ENCODE measurements at places on chromosomes 13 and 19. TPM values are rescaled to one million over a fixed set of nuclear protein-coding genes. Genes with fewer than 3 reads are reported as not detected.
A peak's percentile ranks its signal among the peaks of the same experiment; 100 is the strongest.

- no peak for DNase-seq
Observed at GRCh38 chr13:41955605-41956004, 5.3 kb downstream of the VWA8 start.

- DNase-seq: no peak
Observed at GRCh38 chr13:28984825-28985224, 164.7 kb downstream of the MTUS2 start.

- peak; percentile 33 for DNase-seq
Observed at GRCh38 chr13:96338030-96338429, 248.1 kb downstream of the HS6ST3 start.

DNA sequence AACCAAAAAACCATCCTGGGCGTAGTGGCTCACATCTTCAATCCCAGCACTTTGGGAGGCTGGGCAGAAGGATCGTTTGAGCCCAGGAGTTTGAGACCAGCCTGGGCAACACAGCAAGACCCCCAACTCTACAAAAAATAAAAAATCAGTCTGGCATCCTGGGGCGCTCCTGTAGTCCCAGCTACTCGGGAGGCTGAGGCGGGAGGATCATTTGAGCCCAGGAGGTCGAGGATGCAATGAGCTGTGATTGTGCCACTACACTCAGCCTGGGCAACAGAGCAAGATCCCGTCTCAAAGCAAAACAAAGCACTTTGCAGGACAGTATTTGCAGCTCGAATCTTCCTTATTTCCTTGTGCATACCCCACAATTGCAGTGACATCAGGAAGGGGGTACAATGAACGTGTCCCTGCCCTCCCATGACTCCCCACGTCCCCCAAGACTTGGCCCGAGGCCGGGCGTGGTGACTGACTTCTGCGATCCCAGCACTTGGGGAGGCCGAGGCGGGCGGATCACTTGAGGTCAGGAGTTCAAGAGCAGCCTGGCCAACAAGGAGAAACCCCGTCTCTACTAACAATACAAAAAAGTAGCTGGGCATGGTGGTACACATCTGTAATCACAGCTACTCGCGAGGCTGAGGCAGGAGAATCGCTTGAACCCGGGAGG is 870 bp downstream of the NDUFB7 start:
- no peak for DNase-seq

DNA sequence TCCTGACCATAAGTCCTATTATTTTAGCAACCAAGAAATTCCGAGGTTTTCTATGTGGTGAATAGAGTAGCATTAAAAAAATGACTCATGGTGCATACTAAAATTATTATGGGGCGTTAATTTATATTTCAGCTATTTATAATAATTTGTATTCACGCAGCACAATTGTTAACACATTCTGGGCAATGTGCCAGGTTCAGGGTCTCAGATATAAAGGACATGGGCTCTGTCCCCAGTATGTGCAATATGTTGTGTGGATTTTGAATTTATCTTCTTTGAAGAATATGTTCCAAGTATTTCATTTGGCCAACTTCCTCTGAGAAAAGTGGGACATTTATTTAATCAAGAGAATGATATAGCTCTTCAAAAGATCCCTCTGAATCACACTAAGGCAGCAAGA is 1434.7 kb upstream of the PRR20A start:
- no peak for DNase-seq

- DNase-seq: no peak
Observed at GRCh38 chr13:23580684-23581060, 10.5 kb downstream of the TNFRSF19 start.

GRCh38 chr13:113302986-113303385 is 5.9 kb downstream of the LAMP1 start:
- DNase-seq: no peak

GRCh38 chr19:15466851-15467733 is 2.7 kb upstream of the RASAL3 start:
- DNase-seq: peak; percentile 87

GRCh38 chr13:79427265-79427664 is 21.2 kb upstream of the RBM26 start:
- no peak for DNase-seq

GRCh38 chr13:113748101-113748861 is 10.7 kb upstream of the TMEM255B start:
- DNase-seq: no peak

DNA sequence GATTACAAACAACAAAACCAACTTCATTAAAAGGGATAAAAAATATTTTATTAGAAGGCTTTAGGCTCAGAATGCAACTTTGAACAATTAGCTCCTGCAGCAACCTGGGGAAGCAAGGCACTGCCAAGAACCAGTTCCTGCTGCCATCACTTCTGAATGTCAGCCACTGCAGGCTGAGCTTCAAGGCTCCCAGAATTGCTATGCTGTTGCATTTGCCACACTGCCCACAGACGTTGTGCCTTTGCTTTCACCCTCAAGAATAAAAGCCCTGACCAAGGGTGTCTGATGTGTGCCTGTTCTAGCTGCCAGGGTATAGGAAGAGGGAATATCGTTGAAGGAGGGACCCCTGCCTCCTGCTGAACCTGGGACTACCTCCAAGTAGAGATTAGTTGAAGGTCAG is 238.4 kb downstream of the ITGBL1 start:
- DNase-seq: no peak

DNA sequence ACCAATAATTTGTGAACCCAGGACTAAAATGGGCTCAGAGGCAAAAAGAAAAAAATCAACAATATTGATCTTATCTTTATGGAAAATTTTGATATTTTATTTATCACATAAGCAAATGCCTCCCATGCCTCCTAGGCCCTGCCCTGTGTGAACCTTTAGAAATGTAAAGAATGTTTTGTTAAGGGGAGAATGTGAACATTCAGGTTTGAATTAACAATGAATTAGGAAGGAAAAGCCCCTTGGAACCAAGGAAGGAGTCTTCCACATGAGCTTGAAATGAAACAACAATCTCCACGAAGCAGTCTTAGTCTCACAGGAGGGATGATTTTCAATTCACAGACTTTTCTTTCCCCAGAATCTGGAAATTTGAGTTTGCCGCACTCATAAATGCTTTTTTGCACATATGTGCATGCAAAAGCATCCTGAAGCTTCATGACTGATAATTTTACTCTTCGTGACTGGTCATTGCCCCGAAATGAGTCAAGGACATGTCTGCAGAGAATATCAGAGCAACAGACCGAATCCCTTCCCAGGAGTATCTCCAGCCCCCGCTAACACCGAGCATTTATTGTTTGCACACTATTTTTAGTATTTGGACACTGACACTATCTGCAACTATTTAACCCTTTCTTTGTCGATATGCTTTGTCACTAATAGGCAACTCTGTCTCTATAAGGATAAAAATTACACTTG is 135.2 kb downstream of the DCT start:
- no peak for DNase-seq

GRCh38 chr19:8665468-8666213 is 33.0 kb downstream of the ACTL9 start:
- no peak for DNase-seq

DNA sequence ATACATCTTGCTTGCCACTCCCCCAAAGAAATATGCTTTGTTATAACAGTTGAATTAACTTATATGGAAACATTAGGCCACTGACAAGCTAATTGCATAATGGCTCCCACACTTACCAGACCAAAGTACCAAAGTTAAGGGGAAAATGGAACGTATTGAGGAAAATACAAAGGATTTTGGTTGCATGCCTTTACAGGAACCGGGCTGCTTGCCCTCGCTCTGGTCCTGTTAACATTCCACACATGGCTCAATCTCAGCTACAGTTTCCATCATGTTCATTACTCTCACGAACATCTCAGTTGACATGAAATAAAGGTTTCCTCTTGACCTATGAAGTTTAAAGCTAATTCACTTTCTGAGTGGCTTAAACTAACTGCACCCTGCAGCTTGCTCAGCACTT is 220.7 kb upstream of the RXFP2 start:
- no peak for DNase-seq

DNA sequence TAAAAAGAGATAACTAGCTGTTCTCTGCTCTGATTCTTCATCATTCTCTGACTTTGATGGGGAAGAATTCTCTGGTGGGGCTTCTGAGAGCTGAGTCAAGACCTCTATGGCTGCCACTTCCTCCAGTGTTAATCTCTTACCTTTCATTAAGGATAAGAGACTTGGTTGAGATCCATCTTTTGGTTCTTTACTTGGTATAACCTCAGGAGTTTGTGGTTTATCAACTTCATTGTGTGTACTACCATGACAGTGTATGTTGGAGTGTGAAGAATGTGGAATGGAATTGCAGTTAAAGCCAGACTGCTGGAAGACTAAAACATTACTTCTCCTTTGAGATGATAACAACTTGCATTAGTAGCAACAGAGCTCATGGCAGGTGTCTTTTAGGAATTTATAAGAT is 222.0 kb downstream of the SLITRK5 start:
- no peak for DNase-seq

DNA sequence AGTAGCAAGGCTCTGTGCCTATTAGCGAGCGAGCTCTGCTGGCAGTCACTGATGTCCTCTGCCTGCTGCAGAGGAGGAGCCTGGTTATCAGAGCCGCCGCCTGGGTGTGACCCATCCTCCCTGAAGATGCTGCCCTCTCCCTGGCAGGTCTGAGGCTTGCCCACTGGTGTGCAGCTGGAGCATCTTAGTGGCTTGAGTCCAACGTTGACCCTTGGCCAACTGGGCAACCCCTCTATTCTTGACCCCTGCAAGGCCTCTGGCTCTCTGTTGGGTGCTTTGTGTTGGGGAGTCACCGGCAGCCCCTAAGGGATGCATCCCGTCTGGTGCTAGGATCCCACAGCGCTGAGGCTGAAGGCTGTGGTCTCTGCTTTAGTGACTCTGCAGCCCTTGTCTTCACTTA is 277.9 kb upstream of the SOX1 start:
- no peak for DNase-seq

- DNase-seq: no peak
Observed at GRCh38 chr13:29733147-29733611, 117.2 kb downstream of the UBL3 start.

GRCh38 chr19:11478167-11479089 is 2.4 kb downstream of the ELAVL3 start:
- no peak for DNase-seq

- no peak for DNase-seq
Observed at GRCh38 chr13:41520660-41521630, 63.6 kb downstream of the RGCC start.

- DNase-seq: no peak
Observed at GRCh38 chr19:6115992-6116391, 5.7 kb upstream of the RFX2 start.

- DNase-seq: peak; percentile 25
Observed at GRCh38 chr13:36834299-36834698, 15.3 kb downstream of the RFXAP start.

GRCh38 chr13:99135591-99135990 is 65.1 kb upstream of the UBAC2 start:
- no peak for DNase-seq

- DNase-seq: no peak
Observed at GRCh38 chr13:45410001-45410400, 8.2 kb downstream of the SLC25A30 start.

GRCh38 chr19:29104605-29105241 is 108.2 kb downstream of the UQCRFS1 start:
- DNase-seq: no peak

DNA sequence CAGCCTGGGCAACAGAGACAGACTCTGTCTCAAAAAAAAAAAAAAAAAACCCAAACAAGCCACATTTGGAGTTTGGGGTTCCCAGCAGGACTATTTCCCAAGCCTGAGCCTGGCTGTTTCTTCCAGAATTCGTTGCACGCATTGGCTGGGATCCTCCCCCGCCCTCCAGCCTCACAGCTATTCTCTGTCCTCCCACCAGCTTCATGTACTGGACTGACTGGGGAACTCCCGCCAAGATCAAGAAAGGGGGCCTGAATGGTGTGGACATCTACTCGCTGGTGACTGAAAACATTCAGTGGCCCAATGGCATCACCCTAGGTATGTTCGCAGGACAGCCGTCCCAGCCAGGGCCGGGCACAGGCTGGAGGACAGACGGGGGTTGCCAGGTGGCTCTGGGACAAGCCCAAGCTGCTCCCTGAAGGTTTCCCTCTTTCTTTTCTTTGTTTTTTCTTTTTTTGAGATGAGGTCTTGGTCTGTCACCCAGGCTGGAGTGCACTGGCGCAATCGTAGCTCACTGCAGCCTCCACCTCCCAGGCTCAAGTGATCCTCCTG is 26.7 kb downstream of the LDLR start:
- no peak for DNase-seq

GRCh38 chr13:76116751-76117360 is 480.7 kb downstream of the LMO7 start:
- no peak for DNase-seq

GRCh38 chr19:13165162-13165997 is 15.2 kb downstream of the IER2 start:
- no peak for DNase-seq

DNA sequence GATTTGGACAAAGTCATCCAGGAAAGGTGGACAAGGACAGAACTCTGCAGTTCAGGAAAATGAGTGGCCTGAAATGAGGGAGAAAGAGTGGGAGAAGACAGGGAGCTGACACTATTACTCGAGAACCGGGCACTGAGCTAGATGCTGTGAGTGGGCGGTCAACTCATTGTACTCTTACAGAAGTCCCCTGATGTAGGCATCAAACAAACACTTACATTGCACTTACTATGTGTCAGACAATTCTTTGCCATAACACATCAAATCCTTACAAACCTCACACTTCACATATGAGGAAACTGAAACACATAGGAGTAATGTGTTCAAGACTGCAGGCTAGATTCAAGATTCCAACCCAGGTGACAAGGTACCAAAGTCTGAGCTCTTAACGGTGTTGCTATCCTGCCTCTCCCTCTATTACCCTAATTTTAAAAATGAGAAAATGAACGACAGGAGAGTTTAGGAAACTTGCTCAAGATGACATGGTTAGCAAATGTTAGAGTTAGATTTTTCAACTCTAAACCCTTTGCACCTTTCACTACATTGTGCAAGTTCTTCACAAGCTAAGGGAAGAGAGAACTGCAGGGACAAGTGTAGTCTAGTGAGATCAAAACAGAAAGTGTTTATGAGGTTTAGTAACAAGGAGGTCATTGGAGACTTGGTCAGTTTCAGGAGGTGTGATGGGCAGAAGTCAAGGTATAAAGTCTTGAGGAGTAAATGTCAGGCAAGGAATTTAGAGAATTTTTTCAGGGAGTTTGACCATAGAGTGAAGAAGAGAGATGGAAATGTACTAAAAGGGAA is 4.9 kb upstream of the MEDAG start:
- no peak for DNase-seq

The ZNF625 gene
- 5.9 TPM for total RNA-seq

The CACNA1A gene
- total RNA-seq: 0.10 TPM

The TLE6 gene
- not detected for total RNA-seq

The KANK2 gene
- 73.5 TPM for total RNA-seq

The ZNF211 gene
- 10.0 TPM for total RNA-seq

The C13orf46 gene
- 0.03 TPM for total RNA-seq

The ZNF575 gene
- total RNA-seq: not detected

The RFPL4AL1 gene
- total RNA-seq: not detected

The IGFL1 gene
- not detected for total RNA-seq

The C19orf44 gene
- 1.4 TPM for total RNA-seq

The GRK1 gene
- not detected for total RNA-seq

The ARL11 gene
- not detected for total RNA-seq

The KLK11 gene
- total RNA-seq: not detected

The UPK1A gene
- total RNA-seq: not detected

The APOC4 gene
- total RNA-seq: not detected

The PROZ gene
- total RNA-seq: not detected

The SIGLEC5 gene
- not detected for total RNA-seq

The SHANK1 gene
- total RNA-seq: 10.5 TPM
